ENCODE measurements at places on chromosomes 11 and 22. TPM values are rescaled to one million over a fixed set of nuclear protein-coding genes. Genes with fewer than 3 reads are reported as not detected.

Gene HTR3A
- not detected for total RNA-seq

Gene NRXN2
- total RNA-seq: 22.9 TPM

Gene RAG2
- not detected for total RNA-seq

DNA sequence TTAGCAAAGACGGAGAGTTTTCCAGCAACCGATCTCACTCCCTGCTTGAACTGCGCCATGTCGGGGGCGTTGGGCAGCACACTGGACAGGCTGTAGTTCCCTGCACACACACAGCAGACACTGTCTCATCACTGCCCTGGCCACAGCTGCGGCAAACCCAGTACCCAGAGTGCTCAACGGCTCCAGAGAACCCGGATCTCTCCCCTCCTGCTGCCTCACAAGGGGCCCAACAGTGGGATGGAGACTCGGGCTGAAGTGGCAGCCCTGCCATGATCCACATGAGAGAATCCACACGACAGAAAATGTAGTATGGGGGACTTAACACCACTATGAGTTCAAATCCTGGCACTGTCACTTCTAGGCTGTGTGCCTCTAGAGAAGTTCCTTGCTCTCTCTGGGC, 58.0 kb downstream of the ARFGAP3 start:
- no peak for DNase-seq
- no peaks in the 10 kb centered on the region for H3K36me3 ChIP-seq
- no peak overlapping the region for H3K4me3 ChIP-seq
- H3K4me1 ChIP-seq: no peaks in the 10 kb centered on the region
- no peak overlapping the region for H3K27ac ChIP-seq

Gene SLC22A8
- total RNA-seq: not detected

Gene CFAP300
- 7.4 TPM for total RNA-seq

- no peaks in the 10 kb centered on the region for H3K27me3 ChIP-seq
- H3K36me3 ChIP-seq: no peaks in the 10 kb centered on the region
Measured at GRCh38 chr11:130726234-130727037, 189.8 kb downstream of the SNX19 start.

GRCh38 chr11:110564676-110565356, 135.1 kb downstream of the FDX1 start:
- no peaks in the 10 kb centered on the region for H3K27me3 ChIP-seq
- no peak overlapping the region for H3K4me3 ChIP-seq
- no peaks in the 10 kb centered on the region for H3K4me1 ChIP-seq
- no peak for DNase-seq
- no peak overlapping the region for H3K27ac ChIP-seq
- H3K36me3 ChIP-seq: no peaks in the 10 kb centered on the region

GRCh38 chr22:44718418-44718817, 16.4 kb downstream of the PRR5 start:
- H3K4me1 ChIP-seq: no peaks in the 10 kb centered on the region
- DNase-seq: no peak
- H3K4me3 ChIP-seq: no peak overlapping the region
- no peaks in the 10 kb centered on the region for H3K27me3 ChIP-seq
- no peak overlapping the region for H3K27ac ChIP-seq
